ENCODE measurements at places on chromosomes 1 and 21. TPM values are rescaled to one million over a fixed set of nuclear protein-coding genes. Genes with fewer than 3 reads are reported as not detected.
A peak's percentile ranks its signal among the peaks of the same experiment; 100 is the strongest.

DNA sequence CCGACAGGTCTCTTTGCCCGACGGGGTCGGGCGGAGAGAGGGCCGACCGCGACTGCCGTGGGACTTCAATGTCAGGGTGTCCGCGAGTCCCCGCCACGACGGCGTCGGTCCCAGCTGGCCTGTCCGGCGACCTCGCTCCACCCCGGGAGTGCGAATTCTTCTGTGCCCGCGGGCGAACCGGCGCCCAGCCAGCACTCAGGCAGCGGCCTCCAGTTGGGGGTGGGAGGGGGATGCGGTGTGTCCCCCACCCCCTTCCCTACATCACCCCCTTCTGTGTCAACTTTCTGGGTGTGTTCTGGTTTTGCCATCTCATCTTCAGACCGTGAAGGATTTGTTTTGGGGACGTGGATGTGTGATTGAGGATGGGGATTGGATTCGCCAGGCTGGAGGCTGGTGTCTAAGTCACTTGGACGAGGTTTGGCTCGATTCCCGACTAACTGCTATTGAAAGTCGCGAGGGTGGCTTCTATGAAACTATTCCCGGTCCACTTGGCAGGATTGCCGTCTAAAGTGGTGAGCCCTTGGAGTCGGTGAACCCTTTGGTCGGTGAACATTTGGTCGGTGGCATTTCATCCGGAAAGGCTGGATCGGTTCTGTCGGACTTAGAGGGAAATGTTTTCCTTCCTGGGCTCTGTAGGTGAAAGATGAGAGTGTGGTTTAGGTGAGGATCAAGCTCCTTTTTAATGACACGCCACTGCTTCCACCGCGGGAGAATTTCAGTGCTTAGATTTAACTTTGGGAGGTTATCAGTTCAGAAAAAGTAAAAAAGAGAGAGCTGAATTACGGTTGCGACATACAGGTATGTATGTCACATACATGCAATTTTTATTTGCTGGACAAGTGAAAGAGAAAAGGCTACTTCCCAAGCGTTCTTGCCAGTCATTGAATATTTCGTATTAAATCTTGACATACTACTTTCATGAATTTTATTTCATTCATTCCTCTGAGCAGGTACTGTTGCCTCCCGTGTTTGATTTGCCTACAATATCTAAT lies 771 bp downstream of the ABCD3 start:
- no peak for DNase-seq
- H3K27ac ChIP-seq, result peak overlapping the region; percentile 99
- H3K36me3 ChIP-seq, result no peaks in the 10 kb centered on the region

DNA sequence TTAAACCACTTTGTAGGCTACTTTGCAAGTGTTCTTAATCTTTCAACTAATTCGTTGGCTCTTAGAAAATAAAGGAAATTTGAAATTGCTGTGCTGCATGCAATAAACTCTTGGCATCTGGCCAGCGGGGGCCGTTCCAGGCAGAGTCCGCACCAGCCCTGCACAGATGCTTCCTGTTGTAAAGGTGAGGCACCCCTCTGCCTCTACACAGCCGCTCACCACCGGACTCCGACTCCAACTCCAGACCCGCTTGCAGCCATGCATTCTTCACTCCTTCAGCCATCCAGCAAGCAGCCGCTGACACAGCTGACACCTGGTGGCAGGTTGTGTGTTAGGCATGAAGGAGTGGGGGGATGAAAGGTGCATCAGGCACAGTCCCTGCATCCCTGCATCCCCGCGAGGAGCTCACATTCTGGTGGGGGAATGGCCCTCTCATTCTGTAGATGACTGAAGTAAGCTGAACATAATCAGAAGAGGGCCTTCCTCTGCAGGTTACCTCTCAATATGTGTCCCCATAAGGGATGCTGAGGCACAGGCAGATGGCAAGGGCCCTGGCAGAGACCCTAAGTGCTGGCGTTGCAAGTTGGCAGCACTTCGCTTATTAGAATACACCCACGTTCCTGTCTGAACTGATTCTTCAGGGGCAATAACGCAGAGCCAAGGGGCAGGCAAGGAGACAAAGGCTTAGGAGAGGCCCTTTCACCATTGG lies 56.8 kb downstream of the GLIS1 start:
- no peak overlapping the region for H3K27ac ChIP-seq
- H3K36me3 ChIP-seq, result no peaks in the 10 kb centered on the region
- peak; percentile 41 for DNase-seq
- peaks cover 23% of the 10 kb centered on the region for H3K27me3 ChIP-seq
- H3K4me3 ChIP-seq, result no peak overlapping the region

DNA sequence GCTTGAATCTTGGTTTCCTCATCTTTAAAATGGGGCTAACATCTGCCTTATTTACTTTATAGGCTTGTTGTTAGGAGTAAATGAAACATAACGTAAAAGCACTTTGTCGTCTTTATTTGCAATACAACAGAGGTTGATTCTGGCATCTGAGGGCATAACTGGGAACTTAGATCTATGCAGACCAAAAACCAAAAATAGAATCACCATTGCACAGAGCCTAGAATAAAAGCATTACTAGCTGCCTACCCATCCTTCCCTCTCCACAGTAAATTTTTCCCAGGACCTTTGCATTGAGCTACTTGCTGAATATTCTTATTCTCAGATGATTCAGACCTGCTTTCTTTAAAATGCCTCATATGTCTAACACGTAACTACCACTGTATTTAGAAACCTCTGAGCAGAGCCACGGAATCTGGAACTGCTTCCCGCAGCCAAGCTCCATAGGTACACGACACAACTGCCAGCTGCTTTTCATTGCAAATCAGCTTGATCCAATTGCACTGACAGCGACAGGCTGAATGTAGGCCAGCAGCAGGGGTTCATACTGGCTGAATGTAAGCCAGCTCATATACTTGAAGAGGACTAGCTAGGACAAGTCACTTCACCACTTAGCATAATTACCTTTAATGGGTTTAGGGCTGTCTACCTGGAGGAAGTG lies 33.2 kb upstream of the SERBP1 start:
- no peaks in the 10 kb centered on the region for H3K4me1 ChIP-seq
- no peaks in the 10 kb centered on the region for H3K36me3 ChIP-seq
- no peak overlapping the region for H3K27ac ChIP-seq
- no peak overlapping the region for H3K4me3 ChIP-seq
- DNase-seq, result no peak

Gene CFAP45
- not detected for total RNA-seq
